ENCODE measurements at places on chromosomes 13 and 19. TPM values are rescaled to one million over a fixed set of nuclear protein-coding genes. Genes with fewer than 3 reads are reported as not detected.

Gene CEACAM3
- total RNA-seq = not detected

Gene KLK14
- not detected for total RNA-seq

Gene TGFBR3L
- total RNA-seq = not detected

GRCh38 chr13:43036351-43037250 is 13.2 kb downstream of the DNAJC15 start:
- no peak for DNase-seq

DNA sequence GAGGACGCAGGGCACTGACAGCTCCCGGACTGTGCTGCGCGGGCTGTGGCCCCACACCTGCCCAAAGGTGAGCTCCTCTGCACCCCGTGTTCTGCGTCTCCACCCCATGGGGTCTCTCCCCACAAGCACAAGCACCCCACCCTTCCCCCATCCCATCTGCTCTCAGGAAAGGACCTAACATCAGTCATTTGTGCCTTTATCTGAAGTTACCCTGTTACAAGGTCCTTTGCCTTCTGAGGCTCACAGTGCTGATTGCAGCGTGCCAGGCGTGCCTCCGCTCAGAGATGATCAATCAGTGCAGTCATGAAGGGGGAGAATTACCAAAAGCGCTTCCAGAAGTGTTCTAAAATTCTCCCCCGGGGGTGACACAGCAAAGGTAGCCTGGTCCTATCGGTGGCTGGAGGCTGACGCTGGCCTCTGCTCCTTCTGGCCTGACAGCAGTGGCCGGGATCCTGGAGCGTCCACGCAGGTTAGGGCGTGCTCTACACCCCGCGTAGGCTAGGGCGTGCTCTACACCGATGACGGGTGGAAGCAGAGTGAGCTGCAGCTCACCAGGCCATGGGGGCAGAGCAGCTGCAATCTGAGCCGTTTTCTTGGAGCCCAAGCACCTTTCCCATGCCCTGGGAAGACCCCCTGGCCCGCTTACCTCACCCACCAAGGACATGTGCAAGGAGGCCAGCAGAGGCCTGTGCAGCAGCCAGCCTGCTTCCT is 84.7 kb upstream of the TM9SF2 start:
- DNase-seq = no peak

DNA sequence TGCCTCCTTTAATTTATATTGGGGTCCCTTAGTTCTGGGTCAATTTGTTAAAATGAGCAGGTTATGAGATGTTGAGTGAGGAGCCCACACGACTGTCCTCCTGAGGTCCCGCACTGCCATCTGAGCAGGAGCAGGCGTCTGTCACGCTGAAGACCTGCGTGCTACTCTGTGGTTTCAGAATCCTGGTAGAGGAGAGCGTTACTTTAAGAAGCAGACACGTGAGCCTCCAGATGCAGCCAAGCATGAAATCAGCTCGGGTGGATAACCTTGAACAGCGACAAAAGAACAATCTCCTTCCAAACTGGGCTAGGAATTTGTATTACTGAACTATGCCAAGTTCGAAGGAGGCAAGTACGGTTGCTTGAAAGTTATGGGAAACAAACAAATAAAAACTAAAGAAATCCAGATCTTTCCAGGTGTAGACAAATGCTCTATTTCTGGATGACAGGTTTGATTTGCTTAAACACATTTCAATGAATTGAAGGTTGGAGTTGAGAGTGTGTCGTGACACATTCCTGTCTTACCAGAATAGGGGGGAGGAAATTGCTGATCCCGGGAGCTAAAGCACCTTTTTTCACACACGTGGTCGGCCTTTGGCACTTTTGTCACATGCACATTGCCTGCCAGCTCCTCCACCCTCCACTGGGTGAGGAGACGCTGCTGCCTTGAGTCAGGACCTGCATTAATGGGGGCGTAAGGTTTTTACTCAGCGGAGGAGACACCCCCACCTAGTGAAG is 945.5 kb upstream of the SLC10A2 start:
- no peak for DNase-seq

DNA sequence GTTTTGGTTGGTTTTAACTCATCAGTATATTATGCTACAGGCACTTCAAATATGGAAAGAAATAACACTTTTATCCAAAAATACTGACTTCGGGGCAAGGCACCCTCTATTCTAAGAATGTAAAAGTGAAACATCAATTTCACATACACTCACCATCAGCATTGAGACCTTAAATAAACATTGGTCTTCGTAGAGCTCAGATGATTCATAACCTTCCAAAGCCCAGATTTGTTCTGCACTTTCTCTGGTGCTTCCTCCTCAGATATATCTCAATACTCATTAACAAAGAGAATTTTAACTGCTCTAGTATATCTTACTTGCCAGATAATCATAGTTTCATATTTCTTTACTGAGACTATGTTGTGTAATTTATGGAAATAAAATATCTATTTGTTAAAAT is 794.3 kb downstream of the LIG4 start:
- peak; percentile 75 for DNase-seq

DNA sequence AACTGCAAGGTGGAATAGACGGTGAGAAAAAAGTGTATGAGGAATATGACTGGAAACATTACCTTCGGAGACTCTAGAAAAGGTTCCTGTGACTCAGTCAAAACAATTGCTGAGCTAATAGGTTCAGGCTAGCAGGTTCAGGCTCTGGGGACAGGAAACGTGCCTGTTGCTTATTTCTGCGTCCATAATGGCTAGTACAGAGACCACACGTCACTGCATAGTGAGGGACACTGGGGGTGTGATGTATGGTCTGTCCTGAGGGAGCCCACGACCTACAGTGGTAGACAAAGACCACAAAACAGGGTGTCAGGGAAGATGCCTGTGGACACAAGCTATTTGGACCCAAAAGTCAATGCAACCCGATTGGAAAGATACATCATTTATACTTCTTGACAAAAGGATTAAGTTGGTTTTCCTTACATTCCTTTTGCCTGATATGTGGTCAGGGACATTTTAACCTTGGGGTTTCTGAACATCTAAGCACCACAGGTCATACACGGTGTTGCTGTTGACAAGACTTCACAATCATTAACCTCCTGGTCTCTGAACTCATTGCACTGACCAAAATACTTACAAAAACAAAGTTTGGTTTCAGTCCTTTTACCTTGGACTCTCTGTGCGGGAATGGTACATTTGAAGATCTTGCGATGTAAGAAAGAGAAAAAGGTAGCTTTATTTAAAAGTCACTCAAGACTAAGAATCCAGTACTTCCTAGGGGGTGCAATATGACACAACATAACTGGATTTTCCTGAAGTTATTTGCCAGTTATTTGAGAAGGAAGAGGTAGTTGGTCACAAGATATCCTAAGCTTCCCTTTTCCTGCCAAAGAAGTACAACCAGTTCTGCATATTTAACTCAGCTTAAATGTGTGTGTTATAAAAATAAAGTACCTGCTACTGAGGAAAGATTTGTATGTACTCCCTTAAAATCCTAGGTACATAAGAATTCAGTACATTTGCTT is 20.0 kb downstream of the CRYL1 start:
- DNase-seq = no peak

DNA sequence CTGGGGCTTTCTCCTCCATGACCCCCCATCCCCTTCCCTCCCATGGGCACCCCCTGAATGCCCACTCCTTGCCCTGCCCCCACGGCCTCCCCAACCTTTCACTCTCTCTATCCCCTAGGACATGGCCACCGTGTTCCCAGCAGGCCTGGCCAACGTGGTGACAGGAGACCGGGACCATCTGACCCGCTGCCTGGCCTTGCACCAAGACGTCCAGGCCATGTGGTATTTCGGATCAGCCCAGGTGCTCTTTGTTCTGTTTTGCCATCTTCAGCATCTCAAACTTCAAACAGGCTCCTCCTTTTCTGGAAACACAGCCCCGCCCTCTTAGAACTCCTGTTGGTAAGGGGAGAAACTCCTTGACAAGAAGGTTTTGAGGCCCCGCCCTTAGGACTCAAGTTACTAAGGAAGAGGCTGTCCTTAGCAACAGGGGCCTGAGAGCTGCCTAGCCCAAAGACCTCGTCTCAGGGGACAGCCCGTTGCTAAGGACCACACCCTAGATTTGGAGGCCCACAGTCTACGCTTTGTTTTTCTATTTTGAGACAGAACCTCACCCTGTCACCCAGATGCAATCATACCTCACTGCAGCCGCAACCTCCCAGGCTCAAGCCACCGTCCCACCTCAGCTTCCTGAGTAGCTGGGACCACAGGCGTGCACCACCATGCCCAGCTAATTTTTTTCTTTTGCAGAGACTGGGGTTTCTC is 5.1 kb upstream of the FLT3LG start:
- DNase-seq = no peak

GRCh38 chr19:41997121-41997850 is 3.3 kb upstream of the ATP1A3 start:
- DNase-seq = peak; percentile 22

DNA sequence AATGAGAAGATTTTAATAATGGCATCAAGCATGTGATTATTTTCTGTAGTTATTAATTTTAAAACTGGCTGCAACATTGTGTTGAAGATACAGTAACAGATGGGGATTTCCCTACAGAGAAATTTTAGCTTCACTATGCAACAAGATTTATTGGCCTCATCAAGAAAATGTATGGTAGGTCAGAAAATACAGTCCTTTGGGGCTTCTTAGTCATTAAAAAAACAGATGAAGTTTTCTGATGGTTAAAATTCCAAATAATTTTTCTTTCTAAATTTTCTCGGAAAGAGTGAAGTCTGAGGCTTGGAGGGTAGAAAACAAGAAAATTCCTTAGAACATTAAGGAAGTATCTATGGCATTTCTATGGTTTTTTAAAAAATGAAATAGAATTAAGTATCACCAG is 1790.8 kb upstream of the PCDH20 start:
- peak; percentile 39 for DNase-seq

GRCh38 chr13:110589793-110590390 is 25.5 kb upstream of the NAXD start:
- no peak for DNase-seq

DNA sequence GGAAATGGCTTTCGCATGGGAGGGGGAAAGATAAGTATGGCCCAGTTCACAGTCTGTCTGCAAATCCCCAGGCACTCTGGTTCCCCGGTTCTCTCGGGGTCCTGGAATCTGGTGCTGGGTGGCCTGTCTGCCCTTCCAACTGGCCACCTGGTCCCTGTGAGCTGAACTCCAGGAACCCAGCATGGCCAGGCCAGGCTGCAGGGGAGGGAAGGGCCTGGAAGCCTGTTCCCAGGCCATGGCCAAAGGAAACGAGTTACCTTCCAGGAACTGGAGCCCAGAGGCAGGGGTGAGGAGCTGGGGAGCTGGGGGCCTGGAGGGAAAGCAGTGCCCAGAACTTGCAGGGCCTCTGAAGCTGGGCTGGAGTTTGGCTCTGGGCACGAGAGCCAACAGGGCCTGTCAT is 19.1 kb upstream of the PNMA8C start:
- DNase-seq = no peak

DNA sequence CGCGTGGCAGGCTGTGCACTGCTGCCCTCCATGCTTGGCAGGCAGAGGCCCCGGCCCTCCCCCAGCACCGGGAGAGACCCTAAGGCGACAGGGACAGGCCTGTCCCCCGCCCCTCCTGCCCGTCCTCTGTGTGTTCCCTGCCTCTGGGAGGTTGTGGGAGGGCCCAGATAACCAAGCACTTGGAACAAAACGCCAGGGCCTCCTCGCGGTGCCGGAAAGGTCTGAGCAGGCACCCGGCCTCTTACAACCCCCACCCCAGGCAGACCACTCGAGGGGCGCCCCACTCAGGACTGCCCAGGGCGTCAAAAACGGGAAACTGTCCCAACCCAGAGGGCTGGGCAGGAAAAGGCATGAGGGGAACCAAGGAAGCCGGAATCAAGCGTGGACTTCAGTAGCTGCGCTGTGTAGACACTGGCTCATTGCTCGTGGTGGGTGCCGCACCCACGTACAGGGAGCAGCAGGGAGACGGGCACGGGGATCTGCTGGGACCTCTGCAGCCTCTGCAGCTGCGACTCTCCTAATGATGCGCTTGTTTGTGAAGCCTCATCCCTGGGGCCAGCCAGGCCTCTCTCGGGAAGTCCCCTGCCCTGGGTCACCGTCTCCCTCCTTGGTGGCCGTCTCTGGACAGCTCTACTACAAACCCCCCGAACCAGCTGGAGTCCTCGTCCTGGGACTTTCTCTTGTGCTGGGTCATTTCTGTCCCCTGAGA is 20.0 kb downstream of the GNA11 start:
- DNase-seq = no peak

- DNase-seq = no peak
These were observed 7.5 kb upstream of the UBAC2 start for GRCh38 chr13:99193152-99193551.

DNA sequence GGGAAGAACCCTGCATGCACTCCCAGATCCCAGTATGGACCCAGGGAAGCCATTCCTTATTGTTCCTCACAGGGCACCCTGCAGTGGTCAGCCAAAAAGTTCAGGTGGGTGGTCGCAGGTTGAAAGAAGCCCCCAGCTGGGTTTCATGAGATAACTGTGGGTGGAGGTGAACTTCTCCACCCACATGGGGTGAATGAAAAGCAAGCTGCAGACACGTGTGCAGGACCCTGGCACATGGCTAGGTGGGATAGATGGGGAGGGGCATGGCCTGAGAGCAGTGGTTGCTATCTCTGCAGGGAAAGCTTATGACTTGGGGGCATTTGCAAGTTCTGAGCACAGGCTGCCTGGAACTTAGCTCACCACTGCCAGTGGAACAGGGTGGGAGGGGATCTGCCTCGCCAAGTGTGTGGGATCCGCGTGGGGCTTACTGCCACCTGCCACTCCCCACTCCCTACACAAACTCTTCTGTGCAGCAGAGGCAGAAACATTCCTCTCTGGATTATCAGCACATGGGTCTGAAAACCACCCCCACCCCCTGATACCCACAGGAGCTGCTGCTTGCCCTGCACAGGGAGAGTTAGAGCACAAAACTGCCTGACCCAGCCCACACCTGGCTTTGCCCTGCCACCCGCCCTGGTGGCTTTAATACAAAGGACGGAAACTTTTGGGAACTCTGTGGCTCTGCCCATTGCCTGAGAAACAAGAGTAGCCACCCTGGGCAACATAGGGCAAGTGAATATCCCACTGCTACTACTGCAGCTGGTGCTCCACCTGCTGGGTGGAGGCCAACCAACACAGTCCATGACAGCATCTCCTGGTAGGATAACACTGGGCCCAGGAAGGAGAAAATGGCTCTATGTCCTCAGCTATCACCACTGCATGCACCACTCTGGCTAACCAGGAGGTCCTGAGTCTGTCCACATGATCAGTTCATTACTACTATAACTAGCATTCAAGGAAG is 24.4 kb downstream of the PLA2G4C start:
- no peak for DNase-seq

DNA sequence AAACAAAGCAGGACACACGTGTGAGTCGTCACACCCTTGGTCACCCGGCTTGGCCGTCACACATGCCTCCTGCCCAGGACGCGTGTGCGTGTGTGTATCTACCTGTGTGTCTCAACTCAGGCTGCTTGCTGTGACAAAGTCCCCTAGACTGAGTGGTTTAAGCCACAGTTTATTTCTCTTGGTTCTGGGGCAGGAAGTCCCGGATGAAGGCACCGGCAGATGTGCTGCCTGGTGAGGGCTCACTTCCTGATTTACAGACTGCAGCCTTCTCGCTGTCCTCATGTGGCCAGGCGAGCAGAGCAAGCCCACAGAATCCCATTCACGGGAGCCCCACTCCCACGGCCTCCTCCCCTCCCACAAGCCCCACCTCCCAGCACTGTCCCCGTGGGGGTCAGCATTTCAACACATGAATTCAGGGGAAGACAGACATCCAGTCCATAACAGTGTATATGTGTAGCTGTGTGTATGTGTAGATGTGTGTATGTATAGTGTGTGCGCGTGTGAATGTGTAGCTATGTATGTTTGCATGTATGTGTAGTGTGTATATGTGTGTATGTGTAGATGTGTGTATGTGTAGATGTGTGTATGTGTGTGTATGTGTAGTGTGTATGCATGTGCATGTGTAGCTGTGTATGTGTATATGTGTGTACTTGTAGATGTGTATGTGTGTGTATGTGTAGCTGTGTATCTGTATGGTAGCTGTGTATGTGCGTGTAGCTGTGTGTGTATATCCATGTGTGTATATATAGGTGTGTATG is 51.5 kb downstream of the MCF2L start:
- no peak for DNase-seq
